Uterus (tissue), 4 donors: ENCODE measurements at places on chromosomes 13 and 19.

- no peak for DNase-seq
Observed at GRCh38 chr13:21012841-21013681, 48.3 kb downstream of the LATS2 start.

- no peak for DNase-seq
Observed at GRCh38 chr13:107293924-107294323, 726.0 kb upstream of the ARGLU1 start.

DNA sequence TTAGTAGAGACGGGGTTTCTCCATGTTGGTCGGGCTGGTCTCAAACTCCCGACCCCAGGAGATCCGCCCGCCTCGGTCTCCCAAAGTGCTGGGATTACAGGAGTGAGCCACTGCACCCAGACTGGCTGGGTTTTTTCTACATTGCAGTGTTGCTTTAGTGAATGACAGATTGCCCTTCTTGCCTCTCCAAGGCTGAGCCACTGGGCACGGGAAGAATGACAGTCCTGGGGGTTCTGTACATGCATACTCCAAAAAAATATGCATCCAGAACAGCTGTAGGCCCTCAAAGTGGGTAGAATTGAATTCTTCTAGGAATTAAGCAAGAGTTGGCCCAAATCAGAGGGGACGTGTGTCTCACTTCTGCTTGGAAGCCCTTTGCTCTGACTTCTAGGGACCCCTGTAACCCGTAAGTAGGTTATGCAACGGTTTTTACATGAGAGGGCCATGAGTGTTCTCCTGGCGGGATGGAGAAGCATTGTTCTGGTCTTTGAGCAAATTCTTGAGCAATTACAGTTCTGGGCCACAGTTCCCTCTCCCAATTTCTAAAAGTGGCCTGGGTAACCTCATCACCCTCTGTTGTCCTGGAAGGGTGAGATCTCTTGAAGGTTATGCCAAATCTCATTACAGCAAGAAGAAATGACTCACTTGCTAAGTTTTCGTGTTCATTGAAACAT lies 3.6 kb downstream of the ACTN4 start:
- DNase-seq = peak; percentile 54

- DNase-seq = peak; percentile 43
Observed at GRCh38 chr19:17766543-17767131, 15.4 kb downstream of the FCHO1 start.

- DNase-seq = no peak
Observed at GRCh38 chr13:32883474-32883873, 132.7 kb upstream of the KL start.

- DNase-seq = no peak
Observed at GRCh38 chr19:44072543-44073401, 813 bp downstream of the ZNF284 start.

GRCh38 chr13:25335856-25336255 lies 34.4 kb downstream of the NUP58 start:
- no peak for DNase-seq

- DNase-seq = no peak
Observed at GRCh38 chr13:94709001-94709834, 3.1 kb downstream of the SOX21 start.

- no peak for DNase-seq
Observed at GRCh38 chr13:69935043-69935442, 172.6 kb upstream of the ATXN8OS start.

DNA sequence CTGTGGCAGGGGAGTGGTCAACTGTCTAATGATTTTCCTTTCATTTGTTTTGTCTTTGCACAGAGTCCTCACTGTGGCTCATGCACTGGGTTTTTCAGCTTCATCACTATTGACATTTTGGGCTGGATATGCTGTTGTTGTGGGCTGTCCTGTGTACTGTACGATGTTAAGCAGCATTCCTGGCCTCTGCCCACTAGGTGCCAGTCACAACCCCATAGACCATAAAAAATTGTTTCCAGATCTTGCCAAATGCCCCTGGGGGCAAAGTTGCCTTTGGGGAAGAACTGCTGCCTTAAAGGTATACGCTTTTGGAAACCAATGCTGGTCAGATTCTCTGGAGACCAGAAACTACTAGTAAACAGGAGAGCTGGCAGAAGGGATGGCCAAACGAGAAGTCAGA lies 310.4 kb downstream of the SPRY2 start:
- no peak for DNase-seq

GRCh38 chr13:32951580-32951979 lies 64.6 kb upstream of the KL start:
- DNase-seq = no peak
